ENCODE measurements at places on chromosomes 6 and 20.

DNA sequence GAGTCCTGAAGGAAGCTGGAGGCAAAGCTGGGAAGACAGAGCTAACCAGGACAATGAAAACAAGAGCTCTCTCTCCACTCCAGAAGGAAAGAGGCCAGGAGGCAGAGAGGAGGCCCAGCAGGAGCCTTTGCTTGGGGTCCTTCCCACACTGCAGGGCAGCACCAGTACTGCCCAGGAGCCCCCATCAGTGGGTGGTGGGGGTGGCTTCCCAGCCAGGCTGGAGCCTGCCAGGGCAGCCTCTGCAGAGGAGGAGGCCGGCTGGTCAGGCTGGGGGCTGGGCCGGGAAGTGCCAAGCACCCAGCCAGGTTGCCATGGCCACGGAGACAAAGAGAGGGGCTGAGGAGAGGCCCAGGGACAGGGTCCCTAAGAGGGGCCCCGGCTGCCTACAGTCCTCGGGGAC lies 33.4 kb downstream of the PREX1 start:
- DNase-seq = no peak

- DNase-seq = peak; percentile 70
Observed at GRCh38 chr6:90123831-90124230, 172.8 kb downstream of the BACH2 start.

DNA sequence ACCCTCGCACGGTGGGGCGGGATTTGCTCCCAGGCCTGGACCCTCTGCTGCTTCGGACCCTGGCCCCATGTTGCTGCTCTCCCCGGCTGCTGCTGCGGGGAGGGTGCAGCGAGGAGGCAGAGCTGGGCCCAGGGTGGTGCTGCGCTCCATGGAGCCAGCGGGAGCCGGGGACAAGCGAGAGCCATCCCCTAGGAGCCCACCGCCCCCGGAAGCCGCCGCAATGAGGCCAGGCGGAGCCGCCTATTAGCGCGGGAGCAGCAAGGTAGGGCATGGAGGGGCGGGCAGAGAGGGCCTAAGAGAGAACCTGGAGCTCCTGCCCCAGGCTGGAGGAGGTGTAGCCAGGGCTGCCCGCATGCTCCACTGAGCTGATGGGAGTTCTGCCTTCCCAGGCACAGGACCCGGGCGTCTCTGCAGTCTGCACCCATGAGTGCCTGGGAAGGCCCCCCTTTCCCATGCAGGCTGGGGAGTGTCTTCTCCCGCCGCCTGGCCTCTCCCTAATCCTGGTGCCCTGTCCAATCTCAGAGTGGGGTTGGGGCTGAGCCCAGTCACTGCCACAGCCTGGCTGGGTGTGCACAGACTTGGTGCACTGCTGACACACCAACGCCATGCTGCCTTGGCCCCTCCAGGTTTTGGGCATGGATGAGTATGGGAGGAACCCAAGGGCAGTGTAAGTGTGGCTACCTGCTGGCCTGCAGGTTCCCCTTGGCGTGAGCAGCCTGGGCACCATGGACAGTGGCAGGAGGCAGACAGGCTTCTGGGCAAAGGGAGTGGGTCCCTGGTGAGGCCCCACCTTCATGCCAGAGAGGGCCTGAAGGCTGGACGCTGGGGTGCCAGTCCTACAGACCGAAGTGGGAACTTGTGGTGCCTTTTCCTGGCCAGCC lies 360.6 kb upstream of the MAP3K7 start:
- no peak for DNase-seq

- DNase-seq = no peak
Observed at GRCh38 chr6:34004706-34005105, 141.2 kb downstream of the GRM4 start.

DNA sequence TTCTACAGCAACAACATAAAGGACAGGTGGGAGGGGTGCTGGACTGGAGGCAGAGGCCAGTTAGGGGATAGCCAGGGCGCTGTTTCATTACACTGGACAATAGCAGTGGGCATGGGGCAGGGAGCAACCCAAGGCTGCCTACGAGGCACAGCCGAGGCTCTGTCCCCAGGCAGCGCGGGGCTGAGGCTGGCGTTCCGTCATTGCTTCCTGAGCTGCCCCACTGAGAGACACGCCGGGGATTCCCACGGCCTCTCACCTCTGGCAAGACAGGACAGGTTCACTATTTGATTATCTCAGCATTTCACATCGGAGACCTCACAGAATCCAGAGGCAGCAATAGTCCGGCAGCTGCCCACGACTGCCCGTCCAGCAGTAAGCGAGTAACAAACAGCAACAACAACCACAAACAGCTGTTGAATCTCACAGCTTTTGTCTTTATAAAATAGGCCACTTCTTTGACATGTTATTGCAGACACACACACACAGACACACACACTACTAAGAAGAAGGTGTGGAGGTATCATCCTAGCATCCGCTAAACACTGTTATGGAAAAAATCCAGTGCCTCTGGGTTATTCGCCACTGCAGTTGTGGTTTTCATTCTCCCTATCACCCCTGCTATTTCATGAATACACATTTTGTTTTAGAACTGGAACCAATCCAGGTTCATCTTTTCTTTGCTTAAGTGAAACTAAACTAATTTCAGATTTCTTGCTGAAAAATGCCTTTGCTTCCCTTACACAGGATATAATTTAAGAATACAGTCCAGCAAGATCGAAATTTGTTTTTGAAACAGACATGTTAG lies 19.5 kb downstream of the KIF25 start:
- peak; percentile 39 for DNase-seq

DNA sequence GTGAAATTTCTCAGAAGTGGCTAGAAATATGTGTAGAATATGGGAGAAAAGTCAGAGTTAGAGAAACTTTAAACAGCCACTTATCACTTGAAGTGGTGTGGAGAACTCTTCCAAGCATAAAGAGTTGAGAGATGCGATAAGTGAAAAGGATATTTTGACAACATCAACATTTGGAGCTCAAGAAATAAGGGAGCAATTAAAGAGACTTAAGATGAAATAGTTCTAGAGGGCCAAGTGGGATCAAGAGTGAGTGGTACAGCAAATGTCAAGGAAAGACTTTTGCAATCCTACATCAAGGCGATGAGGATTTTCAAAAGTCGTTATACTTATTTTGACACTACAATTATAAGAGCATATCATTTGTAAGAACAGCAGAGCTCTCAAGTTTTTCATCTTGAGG lies 9.6 kb downstream of the RSPH4A start:
- DNase-seq = no peak

DNA sequence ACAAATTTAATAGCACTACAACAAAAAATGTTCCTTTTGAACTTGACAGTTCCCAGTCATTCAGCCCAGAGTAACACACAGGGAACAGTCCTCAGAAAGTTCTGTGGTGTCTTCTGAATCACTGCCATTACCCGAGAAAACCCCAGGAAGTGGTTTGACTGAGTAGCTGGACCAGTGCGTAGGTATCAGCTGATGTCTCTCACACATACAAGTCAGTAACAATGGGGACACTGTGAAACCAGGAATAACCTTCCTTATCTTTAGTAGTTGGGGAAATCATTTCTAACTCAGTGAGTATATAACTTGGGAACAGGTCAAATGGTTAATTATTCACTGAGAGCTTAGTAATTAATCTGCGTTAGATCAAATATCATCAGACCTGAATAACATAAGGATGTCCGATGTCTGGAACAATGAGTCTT lies 73.1 kb downstream of the HIVEP2 start:
- peak; percentile 84 for DNase-seq

DNA sequence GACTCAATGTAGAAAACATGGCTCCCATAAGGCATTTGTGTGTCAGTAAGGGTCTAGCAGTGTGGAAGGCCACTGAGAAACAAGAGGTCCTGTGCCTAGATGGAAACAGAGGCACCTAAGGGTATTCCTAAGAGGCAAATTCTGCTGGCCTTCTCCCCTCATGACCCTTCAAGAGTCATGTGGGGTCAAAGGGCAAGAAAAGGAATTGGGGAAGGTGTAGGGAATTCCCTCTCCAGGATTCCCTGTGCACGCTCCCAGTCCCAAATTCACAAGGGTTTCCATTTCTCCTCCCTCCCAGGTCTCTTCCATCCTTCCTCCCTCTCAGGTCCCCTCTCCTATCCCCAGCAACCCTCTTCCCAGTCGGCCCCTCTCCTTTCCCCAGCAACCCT lies 568 bp downstream of the AGPAT1 start:
- no peak for DNase-seq

DNA sequence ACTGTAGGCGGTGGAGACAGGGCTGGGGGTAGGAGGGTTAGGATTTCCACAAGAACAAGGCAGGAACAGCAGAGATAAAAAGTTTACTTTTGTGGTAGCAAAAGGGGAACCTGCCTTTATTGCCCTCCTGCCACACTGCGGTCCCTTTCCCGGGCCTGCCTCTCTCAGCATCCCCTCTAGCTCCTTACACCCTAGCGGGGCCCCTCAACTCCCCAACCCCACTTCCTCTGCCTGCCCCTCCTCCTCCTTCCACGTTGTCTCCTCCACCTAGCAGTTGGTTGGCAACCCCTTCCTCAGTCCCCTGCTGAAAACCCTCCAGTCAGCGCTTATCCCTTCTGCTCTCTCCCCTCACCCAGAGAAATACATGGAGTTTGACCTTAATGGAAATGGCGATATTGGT lies 714 bp downstream of the AIF1 start:
- no peak for DNase-seq

DNA sequence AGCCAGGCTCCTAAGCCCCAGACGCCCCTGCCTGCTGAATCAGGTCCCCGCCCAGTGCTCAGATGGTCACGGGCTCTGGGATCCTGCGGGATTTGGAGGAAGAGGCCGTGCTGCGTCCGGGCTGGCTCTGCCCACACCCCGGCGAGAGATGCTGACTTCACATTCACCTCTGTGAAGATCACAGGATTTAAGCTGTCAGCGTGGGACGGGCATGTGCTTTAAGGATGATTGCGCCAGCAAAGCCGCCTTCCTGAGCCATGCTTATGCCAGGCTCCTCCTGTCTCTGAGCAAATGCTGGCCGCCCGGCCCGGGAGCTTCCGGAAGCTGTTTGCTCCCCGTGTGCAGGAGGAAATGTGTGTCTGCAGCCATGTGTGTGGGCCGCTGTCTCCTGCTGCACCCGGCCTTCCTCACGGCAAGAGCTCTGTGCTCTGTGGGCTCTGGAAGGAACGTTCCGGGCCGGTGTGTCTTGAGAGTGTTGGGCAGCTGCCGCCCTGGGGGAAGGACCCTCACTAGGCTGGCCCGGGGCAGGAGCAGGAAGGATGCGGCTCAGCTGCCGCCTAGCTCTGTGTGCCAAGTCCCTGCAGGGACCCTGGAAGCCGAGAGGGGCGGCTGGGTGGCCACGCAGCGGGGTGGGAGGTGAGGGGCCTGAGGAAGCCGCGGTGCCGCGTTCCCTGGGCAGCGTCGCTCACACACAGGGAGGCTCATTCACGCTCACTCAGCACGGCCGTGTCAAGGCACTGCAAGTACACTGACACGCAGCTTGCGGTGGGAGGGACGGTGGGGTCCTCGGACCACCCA lies 19.0 kb upstream of the BHLHE23 start:
- DNase-seq = no peak

- no peak for DNase-seq
Observed at GRCh38 chr6:139080255-139080920, 51.8 kb downstream of the ABRACL start.

GRCh38 chr6:78363688-78364087 lies 503.7 kb upstream of the IRAK1BP1 start:
- DNase-seq = no peak

DNA sequence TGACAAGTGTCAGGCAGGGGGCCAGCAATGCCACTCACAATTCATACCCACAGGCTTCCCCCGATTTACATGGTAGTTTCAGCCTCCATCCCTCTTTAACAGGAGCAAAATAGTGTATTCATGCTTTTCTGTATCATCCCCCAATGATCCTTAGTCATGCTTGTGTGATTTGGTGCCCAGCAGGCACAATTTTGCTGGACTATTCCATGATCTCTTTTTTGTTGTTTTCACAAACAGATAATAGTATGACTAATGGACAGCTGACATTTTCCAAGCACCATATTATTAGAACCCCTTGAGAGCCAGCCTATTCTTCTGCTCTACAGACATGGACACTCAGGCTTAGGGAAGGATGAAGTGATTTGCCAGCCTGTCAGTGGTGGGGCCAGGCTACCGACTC lies 128.2 kb upstream of the RIPOR2 start:
- no peak for DNase-seq

GRCh38 chr6:34174846-34175399 lies 29.0 kb upstream of the GRM4 start:
- DNase-seq = no peak

DNA sequence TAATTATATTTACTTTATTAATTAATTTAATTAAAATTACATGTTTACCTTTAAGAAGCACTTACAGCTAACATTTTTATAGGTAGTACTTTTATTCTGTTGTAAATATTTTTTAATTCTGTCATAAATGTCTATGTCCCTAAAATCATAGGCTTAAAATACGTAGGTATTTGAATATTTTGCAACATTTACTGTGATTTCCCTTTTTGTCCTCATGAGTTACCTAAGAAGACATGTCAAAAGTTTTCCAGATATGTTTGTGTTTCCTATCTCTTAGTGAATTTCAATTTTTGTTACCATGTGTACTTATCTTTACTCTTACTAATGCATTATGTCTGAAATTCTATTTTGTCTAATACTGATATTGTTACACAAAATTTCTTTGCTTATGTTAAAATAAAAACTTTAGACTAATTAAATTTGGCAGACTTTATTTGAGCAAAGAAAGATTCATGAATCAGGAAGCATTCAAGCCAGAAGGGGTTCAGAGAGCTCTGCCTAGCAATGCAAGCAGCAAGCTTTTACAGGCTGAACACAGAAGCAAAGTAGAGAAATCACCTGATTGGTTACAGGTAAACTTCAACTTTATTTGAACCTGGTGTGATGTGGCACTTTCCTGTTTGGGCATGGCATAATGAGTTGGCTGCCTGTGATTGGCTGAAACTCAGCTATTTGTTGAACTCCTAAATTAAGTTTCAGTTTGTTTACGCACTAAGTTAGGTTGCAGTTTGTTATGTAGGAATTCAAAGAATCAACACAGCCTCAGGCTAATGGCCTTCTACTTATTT lies 123.2 kb upstream of the TMEM170B start:
- DNase-seq = no peak

DNA sequence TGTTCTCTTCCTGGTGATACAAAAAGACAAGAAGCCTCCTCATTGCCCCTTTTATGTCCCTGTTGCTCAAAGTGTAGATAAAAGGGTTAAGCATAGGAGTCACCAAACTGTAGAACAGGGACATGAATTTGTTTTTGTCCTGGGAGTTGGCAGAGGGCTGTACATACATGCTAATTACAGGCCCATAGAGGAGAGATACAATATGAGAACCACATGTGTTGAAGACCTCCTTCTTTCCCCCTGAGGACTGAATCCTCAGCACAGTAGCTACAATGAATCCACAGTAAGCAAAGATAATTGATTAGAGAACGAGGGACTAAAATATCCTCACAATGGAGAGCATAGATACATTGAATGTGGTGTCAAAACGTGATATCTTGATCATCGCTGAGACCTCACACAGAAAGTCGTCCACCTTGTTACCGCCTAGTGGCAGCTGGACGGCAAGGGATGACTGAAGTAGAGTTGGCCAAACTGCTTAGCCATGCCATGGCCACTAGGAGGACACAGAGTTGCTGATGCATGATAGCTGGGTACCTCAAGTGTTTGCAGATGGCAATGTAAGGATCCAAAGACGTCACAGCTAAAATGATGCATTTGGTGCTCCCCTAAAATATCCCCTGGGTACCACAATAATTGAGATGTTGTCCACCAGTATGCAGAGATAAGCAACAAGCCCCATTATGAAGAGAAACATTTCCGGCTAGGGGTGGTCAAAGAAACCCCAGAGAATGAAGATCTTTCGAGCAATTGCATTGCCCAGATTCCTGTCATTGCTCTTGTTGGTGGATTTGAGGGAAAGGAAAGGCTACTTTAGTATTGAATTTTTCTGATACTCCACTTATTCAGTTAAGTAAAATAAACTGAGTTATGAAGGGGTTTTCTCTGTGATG lies 15.0 kb downstream of the OR2B3 start:
- DNase-seq = no peak

Measured in fibroblast of lung (primary cell).